ENCODE measurements at places on chromosomes 6 and 20.
A peak's percentile ranks its signal among the peaks of the same experiment; 100 is the strongest.

- DNase-seq: no peak
These were observed 2.2 kb downstream of the RXRB start for GRCh38 chr6:33198159-33198852.

DNA sequence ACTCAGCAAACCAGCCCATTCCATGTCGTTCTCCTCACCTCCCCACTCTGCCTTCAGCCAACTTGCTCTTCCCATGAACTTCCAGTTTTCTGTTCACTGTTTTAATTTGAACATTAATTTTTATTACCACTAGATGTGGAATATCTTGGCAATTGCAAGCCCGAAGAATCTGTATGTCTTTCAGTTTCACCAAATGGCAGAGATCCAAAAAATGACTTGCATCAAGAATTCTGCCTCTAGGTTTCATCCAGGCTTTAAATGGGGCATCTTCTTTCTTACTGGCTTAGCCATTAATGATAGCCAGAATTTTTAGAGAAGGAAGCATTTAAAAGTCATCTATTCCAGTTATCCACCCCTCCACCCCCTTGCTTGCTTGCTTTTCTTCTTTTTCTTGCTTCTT is 39.0 kb downstream of the CAP2 start:
- DNase-seq: no peak

DNA sequence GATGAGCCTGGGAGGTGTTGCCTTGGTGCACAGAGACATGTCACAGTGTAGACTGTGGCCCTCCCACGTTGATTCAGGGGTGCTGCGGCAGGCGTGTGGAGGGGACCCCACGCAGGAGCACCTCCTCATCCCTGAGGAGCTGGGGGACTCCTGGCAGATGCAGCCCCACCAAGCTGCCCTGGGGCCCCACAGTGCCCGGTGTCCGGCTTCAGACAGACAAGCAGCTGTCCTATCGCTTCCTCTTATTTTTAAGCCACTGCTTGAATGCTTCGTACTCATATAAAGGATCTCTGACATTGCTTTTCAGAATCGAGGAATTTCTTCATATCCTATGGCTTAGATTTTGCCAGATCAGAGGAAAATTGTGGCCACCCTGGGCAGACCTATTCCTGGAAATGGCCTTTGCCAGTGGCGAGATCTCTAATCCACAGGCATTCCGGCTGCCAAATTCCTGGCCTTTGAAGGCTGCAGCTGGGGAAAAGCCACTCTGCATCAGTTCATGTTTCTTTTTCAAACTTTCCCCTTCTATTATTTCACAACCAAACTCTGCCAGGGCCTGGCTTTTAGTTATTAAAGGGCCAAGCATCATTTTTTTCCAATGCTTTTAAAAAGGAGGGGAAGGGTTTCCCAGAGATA is 337.0 kb downstream of the THBS2 start:
- DNase-seq: no peak

- no peak for DNase-seq
These were observed 487.4 kb upstream of the IRAK1BP1 start for GRCh38 chr6:78379982-78380381.

GRCh38 chr6:33944686-33945411 is 141.0 kb upstream of the MLN start:
- no peak for DNase-seq

GRCh38 chr6:144106206-144106605 is 10.8 kb upstream of the SF3B5 start:
- no peak for DNase-seq

DNA sequence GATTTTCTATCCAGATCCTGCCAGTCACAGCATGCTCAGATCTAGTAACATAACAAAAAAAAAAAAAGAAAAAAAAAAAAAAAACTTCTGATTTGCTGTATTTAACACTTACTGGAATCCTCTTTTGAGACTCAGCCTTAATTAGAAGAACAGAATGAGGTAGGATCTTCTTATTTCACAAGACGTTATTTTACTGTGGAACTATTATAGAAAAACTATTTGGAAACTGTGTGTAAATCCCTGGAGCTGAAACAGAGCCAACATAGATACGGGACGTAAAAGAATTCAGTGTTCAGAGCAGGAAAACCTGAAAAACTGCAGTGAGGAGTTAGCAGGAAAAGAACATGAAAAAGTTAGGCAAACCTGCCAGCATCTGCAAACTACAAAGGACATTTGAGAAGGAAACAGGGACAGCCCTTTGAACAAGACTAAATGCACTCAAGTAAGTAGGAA is 3.4 kb upstream of the ZNF217 start:
- no peak for DNase-seq

DNA sequence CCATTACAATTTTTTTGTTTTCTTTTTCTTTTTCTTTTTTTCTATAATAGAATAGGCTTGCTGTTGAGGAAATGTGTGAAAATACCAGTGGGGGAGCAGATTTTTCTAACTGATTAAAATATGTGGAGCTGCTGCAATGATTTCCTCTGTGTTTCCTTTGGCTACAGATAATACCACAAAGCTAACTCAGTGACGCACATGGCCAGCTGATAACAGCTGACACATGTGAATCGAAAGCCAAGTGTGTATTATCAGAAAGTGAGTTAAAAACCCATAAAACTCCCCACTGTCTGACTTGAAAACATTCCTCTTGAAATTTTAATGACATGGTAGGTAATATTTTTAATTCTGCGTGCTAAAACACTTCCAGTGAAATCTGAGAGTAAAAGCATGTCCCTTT is 70.8 kb upstream of the AHI1 start:
- DNase-seq: peak; percentile 67

GRCh38 chr6:39476670-39477069 is 154.2 kb upstream of the KCNK16 start:
- DNase-seq: no peak

DNA sequence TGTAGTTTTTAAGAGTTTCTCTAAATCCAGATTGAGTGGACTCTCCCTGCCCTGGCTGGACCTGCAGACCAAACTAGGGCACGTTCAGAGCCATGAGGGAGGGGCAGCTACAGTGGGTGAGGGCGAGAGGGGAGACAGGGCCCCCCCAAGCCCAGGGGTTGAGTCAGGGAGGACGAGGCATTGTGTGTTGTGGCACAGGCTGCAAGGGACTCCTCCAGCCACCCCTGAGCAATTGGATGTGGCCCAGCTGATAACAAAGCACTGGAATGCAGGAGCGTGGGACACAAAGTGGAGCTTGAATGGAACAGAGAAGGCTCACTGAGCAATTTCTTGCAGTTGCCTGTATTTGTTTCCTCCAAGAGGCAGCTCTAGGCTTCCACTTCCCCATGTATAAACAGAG is 43.5 kb upstream of the MYL9 start:
- DNase-seq: no peak

All from activated naive CD4-positive, alpha-beta T cell treated with anti-CD3 and anti-CD28 coated beads, Interleukin-2, amount 10 ng/mL, durations not matched to agents 7 days and 5 days (primary cell).